Stimulated activated CD4-positive, alpha-beta T cell treated with anti-CD3 and anti-CD28 coated beads, Interleukin-12 subunit alpha, Interleukin-12 subunit beta, amount 100 ng/mL, for 24 hours (primary cell): ENCODE measurements at places on chromosomes 2 and 18.

DNA sequence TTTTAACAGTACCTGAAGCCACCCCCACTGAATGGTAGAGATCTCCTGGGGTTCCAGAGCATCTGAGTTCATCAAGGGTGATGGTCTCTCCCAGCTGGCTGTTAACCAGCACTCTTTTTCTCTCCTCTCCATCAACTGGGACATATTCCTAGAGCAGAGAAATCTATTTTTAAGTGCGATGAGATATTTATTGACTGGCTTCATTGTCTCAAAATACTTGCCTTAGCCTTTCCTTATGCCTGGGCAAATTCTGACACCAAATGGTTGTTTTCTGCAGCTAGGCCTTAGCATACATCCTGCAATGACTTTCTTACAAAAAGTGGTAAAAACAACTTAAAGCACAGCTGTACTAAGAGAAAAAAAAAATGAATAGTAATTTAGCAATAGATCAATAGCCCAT, 19.6 kb downstream of the NOSTRIN start:
- no peak for DNase-seq

- DNase-seq = no peak
Measured at GRCh38 chr2:67646714-67647333, 249.7 kb downstream of the ETAA1 start.

- DNase-seq = no peak
Measured at GRCh38 chr2:167134381-167135072, 246.2 kb downstream of the XIRP2 start.

GRCh38 chr18:8584798-8585197, 24.4 kb upstream of the RAB12 start:
- no peak for DNase-seq

DNA sequence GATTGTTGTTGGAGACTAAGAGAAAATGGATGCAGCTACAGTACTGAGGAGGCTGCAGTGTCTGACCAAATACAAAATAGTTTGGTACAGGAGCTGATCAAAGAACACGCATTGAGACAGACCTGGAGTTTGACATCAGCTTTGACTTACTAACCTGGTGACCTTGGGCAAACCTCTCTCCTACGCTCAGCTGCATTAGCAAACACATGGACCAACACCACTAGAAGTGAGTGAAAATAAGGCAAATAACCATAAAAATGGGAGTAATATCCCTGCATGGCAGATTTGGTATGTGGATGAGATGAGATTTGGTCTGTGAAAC, 126.5 kb downstream of the LPIN1 start:
- no peak for DNase-seq

GRCh38 chr2:237508361-237508760, 21.3 kb downstream of the MLPH start:
- DNase-seq = no peak

DNA sequence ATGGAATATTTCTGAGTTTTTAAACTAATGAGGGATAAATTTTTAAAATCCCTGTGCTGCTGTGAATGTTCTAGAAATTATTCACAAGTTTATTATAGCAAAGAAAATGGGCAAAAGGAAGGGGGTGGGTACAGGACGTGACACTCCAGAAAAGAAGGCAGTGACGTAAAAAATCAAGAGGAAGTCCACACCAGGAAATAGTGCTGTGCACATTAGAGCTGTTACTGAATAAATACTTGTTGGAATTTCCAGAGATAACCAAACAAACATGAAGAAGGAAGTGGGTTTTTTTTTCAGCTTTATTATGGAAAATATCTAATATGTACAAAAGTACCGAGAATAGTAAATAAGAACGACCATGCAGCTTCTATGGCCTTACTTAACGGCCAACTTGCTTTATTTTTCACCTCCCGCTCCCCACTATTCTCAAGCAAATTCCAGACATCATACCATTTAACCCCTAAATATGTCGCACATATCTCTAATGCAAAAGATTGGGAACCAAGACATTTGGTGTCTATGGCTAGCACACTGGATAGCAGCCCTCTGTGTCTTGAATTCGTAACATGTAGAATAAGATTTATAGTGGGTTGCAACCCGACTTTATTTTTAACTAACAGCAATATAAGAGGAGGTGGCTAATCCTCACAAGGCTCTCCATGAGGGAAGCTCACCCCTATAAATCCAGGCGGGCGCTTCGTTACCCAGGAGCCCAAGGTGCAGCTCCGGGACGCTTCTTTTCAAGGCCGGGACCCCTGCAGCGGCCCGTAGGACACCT, 580 bp upstream of the NDUFV2 start:
- DNase-seq = no peak

DNA sequence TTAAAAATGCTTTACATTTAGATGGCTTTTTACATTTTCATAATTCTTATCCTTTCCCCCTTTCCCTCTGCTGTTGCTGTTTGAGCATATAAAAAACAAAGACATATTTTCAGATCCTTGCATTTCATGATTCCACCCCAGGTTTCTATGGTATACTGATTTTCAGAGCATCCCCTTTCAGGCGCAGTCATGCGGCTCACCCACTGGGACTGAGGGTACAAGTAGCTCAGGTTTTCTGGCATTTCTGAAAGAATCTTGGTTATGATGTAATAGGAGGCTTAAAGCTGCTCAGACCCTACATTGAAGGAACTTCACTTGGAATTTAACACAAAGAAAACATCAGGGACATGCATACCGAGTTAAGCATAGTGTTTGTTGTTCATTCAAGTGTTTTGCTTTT, 310.8 kb downstream of the ETAA1 start:
- DNase-seq = no peak

DNA sequence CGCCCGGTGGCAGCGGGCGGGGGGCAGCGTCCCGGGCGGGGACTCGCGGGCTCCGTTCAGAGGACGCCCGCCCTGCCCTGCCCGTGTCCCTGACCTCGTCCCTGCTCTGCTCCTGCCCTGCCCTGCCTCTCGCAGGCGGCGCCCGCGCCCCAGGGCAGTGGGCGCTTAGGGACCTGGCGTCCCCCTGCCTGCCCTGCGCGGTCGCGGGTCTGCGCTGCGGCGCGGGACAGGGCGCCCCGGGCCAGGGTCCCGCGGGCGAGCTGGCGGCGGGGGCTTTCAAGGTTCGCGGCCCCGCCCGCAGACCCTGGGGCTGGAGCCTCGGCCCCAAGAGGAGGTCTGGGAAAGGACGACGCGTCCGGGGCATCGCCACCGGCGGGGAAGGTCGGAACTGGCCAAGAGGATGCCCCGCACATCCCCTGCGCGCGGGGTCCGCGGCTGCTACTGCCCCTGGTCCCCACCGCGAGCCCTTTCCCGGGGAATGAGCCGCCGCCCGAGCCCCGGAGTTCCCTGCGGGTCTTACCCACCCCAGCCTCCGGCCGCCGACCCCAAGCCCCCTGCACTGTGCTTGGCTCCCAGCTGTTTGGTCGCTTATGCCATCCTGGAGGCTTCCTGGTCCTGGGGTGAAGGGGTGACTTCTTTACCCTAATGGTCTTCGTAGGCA, 679 bp downstream of the RNF144A start:
- no peak for DNase-seq

DNA sequence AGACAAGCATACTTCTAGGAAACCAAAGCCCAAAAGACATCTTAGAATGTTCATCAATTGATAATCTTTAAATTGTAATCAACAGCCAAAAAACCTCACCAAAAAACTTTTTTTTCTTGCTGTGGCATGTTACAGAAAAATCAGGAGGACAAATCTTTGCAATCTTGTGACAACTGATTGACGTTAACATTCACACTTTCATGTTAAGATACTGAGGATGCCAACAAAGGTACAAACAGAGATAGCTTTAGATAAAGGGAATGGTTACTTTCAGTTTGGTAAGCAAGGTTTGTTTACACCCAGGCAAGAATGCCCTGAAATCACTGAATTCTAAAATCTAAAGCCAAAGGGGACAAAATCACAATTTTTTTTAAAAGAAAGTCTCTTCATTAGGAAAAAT, 92.4 kb downstream of the ZAP70 start:
- DNase-seq = no peak

- no peak for DNase-seq
Measured at GRCh38 chr18:44589693-44590355, 90.9 kb upstream of the SETBP1 start.

GRCh38 chr2:21041943-21042707, 1.7 kb downstream of the APOB start:
- no peak for DNase-seq

DNA sequence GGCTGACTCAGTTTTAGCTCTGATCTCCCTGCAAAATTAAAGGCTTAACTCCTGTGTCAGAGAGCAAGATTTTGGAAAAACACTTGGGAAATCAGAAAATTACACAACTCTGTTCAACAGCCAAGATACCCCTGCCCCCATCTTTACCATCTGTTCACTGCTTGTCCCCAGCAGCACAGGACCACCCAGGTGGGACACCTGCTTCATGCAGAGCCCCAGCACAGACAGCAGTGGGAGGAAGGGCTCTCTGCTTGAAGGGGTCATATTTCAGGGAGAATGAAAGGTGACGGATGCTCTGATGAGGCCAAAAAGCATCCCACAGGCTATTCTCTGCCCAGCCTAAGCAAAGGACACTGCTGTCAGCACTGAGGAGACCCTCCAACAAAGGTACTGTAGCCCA, 584.6 kb upstream of the KLHL29 start:
- no peak for DNase-seq

GRCh38 chr2:114170070-114170469, 272.4 kb upstream of the DPP10 start:
- DNase-seq = no peak

GRCh38 chr18:77061946-77062517, 70.6 kb downstream of the MBP start:
- DNase-seq = no peak

DNA sequence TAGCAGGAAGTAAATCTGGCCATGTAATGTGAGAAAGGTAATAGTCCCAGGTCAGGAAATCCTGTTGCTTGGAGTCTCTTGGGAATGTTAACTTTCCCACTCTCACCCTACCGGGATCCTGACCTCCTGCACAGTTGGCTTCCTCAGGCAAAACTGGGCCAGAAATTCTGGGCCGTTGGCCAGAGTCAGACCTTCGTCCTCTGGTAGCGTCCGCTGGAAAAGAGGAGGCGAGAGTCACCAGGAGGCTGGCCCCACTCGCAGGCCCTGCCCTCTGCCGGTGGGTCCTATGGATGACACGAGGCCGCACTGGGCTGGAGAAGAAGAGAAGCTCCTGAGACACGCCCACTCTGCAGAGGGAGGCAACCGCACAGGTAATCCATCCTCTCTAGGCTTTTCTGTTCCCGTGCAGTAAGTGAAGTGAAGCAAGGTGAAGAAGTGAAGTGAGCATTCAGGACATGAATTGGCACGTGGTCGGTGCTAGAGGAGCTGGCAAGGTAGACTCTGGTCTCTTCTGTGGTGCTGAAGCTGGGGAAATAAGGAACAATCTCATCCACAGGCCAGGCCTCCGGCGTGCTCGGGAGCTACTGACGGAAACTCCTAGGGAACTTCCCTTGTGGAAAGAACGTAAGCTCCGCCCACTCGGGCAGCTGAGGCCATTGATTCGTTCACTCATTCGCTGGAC, 182.7 kb upstream of the GLI2 start:
- peak; percentile 22 for DNase-seq

DNA sequence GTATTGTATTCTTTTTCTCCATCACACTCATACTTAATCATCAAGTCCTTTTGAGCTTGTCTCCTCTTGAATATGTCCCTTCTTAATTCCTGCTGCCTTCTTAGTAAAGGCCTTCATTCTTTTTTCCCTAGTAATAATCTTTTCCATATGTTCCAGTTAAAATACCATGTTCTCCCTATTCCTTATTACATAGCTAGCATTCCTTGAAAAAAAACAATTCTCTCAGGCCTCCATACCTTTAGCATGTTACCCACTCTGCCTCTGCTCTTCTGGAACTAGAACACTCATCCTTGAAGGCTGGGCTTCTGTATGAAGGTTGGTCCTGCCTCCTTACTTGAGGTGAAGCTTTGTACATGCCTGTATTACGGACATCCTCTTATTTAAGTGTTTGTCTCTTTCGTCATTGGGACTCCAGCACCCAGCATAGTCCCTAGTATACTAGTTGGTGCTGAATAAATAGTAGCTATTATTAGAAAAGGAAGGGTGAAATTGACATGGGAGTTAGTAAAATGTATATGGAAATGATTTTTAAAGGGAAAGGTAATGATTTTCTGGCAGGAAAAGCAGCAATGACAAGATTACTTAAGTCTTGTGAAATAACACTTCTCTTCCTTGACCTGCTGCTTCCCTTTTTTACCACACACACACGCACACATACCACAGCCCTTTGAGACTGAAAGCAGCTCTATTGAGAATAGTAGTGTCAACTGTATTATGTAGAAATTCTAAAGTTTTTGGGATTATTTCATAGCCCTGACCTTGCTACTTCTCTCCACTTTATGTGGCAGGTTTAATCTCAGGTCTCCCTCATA, 45.6 kb downstream of the REL start:
- no peak for DNase-seq

GRCh38 chr2:39632876-39633275, 32.8 kb upstream of the TMEM178A start:
- no peak for DNase-seq
